Central memory CD8-positive, alpha-beta T cell (primary cell): ENCODE measurements at places on chromosomes 3 and 15.

GRCh38 chr3:156307704-156308103 is 187.3 kb downstream of the KCNAB1 start:
- no peak for DNase-seq

DNA sequence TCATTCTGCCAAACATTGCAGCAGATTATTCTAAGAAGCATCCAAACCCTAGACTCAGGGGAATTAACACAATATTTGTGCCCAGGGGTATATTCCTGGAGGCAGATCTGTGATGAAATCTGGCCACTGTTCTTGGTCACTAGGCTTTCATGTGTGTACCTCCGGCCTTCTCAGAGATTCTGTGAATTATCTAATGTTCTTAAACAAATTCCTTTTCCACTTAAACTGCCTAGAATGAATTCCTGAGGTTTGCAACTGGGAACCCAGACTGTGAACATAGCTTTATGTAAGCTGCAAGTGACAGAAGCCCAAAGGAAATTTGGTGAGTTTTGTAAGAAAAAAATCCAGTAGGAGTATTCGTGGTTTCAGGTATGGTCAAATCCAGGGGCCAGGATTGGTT is 20.7 kb upstream of the CTNNB1 start:
- no peak for DNase-seq

GRCh38 chr15:35293353-35294130 is 208.4 kb upstream of the NANOGP8 start:
- DNase-seq, result no peak

DNA sequence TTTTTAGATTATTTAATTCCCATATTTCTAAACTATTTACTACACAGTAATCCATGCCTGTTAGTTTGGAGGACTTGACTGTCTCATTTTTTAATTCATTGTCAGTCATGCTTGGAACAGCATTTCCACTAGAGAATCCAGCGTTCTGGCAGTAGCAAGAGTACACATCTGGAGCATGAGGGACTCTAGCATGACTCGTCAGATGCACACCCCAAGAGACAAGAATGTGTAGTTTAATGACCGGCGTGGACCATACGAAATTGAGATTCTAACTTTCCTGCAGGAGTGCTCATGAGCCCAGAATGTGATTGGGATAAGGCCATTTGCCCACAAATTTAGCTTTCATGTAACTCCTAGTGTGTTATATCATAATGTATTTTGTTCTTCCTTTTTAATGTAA is 48.9 kb downstream of the ASB7 start:
- no peak for DNase-seq

- no peak for DNase-seq
Measured at GRCh38 chr3:49716691-49717210, 2.7 kb downstream of the AMIGO3 start.

GRCh38 chr3:143215059-143215458 is 95.5 kb downstream of the CHST2 start:
- DNase-seq, result no peak

DNA sequence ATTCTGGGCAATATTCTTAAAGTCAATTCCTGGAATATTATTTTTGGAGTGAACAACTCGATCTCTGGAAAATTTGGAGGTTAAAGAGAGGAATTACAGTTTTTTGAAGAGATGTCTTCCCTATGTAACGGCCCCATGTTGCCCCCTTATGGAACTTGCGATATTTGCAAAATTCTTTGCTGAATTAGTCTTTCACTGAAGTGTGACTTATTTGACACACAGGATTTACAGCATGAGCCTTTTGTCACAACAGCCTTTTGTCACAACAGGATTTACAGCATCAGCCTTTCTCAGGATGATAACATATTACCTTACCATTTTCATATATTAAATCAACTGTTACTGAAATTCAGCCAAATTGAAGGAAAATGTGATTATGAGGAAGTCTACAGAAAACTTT is 37.8 kb upstream of the SPTSSB start:
- no peak for DNase-seq

GRCh38 chr3:126326629-126327028 is 30.6 kb downstream of the KLF15 start:
- DNase-seq, result no peak

GRCh38 chr3:106206146-106206545 is 337.3 kb upstream of the CBLB start:
- DNase-seq, result no peak

DNA sequence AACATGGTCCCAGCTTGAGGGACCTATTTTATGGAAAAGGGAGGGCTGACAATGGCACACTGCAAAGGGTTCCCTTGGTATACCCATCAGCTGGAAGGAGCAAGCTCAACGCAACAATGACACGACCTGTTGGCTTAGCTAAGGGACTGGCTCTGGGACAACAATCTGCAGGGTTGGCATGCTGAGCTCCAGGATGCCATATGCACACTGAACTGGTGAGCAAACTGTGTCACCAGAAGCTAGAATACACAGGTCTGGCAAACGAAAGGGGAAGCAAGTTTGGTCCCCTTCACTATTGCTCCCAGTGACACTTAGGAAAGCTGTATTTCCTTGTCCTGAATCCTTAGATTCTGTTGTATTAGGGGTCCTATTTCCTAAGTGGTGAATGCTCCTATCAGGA is 38.0 kb upstream of the RASGRF1 start:
- DNase-seq, result no peak

DNA sequence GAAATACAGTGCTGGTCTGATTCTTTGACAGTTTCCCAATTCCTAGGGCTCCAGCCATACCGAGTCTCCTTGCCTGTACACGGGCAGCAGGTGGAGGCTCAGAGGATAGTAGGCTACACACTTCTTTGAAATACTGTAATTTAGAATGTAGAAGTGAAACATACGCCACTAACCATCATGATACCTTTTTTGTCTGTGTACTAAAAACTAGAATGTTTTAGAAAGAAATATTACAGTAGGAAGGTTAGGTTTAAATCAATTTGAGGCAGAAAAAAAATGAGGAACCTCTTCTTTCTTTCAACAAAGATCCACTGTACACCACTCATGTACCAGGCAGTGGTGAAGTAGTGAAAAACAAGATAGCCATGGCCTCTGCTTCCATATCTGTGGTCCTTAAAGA is 354.7 kb downstream of the MCTP2 start:
- DNase-seq, result no peak

GRCh38 chr3:191985691-191986090 is 524.7 kb downstream of the PYDC2 start:
- no peak for DNase-seq

- no peak for DNase-seq
Measured at GRCh38 chr3:127171721-127172120, 21.2 kb upstream of the PRR23E start.

DNA sequence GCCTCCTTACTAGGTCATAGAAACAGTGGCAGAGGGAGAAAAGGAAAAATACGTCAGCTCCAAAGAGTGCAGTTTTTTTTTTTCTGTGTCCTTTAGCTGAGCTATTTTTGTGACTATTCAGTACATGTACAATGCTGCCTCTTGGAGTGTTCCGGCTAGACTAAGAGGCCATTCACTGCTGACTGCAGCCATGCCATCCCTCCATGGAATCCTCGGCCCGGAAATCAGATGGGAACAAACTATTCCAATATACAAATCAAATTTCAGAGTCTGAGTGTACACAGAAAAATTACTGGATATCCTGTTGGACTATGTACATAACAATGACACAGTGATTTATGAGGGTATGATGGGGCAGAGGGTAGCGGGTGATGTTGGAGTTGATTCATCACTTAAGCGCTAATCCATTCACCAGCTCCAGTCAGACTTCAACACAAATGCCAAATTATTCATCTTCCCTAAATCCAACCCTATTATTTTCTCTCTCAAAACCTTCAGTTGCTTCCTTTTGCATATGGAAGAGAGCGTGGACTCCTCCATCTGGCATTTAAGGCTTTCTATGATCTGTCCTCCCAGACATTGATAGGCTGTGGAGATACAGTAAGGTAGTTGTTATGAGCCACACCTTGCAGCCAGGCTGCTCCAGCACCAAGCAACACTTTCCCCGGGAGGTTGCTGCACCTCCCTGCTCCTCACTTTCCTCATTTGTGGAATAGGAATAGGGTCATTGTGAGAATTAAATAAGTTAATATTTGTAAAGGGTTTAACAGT is 109.1 kb downstream of the LPP start:
- DNase-seq, result no peak

DNA sequence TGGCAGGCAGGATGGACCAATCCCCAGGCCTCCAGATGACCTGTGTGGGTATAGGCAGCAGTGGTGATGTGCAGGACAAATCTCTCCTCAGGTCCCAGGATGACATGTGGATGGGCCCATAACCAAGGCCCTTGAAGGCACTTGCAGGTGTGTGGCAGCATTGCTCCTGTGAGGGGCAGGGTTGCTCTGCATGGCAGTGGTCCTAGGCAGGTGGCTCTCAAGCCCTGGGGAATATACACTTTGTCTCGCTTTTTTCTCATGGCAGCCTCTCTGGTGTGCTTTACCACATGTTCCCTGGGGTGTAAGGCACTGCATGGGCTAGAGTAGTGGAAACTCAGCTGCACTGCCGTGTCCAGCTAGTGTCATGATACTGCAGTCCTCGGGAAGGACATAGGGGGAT is 503.6 kb downstream of the UNC13C start:
- no peak for DNase-seq

GRCh38 chr3:58035524-58036255 is 27.5 kb downstream of the FLNB start:
- DNase-seq, result no peak

DNA sequence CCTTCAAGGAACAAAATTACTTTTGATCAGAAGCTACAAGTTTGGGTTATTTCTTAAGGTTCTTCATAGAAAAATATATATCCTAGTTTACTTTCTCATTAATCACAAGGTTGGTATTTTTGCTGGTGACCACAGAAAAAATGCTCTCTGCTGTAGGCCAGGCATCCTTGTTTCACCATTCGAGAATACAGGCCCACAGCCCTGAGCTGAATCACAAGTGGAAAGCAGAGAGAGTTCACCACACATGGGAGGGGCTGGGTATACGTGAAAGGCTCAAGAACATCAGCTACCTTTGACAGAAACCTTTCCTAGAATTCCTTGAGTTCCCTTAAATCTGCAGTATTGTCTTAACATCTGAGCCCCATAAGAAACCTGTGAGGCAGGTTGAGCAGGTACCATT is 23.2 kb downstream of the CPEB1 start:
- DNase-seq, result no peak

DNA sequence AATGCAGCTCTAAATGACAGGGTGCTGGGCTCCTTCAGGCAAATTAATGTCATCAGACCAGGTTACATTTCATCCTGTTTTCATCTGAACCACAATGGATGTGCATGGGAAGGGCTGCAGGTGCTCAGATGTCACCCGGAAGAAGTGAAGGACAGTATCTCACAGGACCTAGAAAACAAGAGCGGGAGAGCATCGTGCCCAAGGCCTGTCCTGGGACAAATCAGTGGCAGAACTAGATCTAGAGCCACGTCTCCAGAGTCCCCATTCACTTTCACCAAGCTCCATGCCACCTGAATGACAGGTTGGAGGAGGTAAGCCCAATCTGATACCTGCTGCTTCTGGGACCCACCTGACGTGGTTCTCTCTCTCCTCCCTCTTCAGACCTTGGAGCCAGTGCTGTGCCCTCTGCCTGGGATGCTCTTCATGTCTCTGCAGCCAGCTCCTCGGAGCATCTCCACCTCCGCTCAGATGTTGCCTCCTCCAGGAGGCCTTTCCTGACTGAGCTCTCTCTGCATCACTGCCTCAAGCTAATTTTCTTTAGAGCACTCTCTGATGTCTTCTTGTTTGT is 77.3 kb downstream of the CPN2 start:
- DNase-seq, result no peak

DNA sequence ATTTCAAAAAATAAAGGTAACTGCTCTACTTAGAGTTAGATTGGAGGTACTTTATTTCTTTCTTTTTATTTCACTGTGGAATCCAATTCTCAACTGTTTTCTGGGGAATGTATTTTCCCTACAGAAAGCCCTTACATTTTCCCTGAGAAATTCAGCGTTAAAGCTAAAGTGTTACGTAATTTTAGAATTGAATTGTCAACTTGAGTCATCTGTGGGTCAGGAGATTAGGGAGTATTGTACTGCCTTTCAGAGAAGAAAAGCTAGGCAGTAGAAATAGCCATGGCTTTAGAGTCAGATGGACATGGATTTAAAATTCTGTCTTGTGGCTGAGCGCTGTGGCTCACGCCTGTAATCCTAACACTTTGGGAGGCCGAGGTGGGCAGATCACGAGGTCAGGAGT is 728.6 kb downstream of the ROBO1 start:
- no peak for DNase-seq

DNA sequence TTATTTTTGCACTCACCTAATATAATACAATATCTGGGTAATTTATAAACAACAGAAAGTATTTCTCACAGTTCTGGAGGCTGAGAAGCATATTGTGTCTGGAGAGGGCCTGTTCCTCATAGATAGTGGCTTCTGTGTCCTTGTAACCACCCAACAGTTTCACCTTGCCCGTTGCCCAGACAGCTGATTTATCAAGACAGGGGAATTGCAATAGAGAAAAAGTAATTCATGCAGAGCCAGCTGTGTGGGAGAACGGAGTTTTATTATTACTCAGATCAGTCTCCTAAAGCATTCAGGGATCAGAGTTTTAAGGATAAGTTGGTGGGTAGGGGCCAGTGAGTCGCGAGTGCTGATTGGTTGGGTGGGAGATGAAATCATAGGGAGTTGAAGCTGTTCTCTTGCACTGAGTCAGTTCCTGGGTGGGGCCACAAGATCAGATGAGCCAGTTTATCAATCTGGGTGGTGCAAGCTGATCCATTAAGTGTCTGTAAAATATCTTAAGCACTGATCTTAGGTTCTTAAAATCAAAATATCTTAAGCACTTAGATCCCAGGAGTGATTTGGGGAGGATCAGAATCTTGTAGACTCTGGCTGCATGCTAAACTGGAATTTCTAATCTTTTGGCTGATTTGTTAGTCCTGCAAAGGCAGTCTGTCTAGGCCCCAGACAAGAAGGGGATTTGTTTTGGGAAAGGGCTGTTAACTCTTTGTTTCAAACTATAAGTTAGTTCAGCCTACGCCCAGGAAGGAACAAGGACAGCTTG is 33.9 kb upstream of the C15orf39 start:
- DNase-seq, result no peak

DNA sequence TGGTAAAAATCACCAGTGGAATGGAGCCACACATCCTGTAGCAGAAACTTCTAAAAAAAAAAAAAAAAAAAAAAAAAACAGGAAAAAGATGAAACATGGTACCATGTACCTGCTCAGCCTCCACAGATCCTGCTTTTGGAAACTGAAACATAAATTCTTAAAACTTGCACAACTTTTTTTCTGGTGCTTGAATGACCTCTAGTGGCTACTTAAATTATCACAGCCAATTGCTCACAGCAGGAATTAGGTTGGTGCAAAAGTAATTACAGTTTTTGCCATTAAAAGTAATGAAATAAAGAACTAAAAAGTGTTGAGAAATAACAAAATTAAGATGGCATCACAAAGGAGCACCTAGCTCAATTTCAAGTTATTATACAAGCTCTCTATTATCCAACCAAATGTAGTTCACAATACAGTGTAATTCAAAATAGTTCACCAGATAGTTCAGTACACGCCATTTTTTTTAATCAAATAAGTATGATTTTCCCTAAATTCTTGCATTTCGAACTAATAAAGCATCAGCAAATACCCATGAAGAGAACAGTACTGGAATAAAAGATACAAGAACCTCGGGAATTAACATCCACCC is 80.6 kb downstream of the ULK4 start:
- no peak for DNase-seq
